ENCODE measurements at places on chromosomes 16 and 17. TPM values are rescaled to one million over a fixed set of nuclear protein-coding genes. Genes with fewer than 3 reads are reported as not detected.

The FAM222B gene
- 2.8 TPM for total RNA-seq

The GALR2 gene
- total RNA-seq = not detected

- peak; percentile 98 for DNase-seq
These were observed 65.5 kb upstream of the CREBBP start for GRCh38 chr16:3945751-3946603.

DNA sequence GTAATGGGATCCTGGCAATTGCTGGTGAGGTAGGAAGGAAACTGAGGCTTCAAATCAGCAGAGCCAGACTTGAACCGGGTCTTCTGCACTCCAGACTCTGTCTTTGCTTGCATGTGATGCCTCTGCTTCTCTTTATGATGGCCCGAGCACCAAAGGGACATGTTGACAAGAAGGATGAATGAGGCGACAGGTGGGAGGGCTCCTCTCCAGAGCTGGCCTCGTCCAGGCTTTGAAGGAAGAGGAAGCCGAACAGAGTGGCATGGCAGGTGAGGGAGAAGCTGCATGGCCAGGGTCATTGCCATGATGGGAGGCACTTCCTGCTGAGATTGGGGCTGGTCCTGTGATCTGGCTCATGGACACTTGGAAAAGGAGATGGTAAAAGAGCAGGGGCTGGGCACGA is 40.8 kb downstream of the AKAP1 start:
- DNase-seq = no peak

- DNase-seq = peak; percentile 88
These were observed 8.5 kb downstream of the TIMM22 start for GRCh38 chr17:1005361-1005946.

The AGRP gene
- total RNA-seq = not detected

The CDH3 gene
- total RNA-seq = not detected

- peak; percentile 45 for DNase-seq
These were observed 97.4 kb upstream of the CACNG5 start for GRCh38 chr17:66737524-66737923.

DNA sequence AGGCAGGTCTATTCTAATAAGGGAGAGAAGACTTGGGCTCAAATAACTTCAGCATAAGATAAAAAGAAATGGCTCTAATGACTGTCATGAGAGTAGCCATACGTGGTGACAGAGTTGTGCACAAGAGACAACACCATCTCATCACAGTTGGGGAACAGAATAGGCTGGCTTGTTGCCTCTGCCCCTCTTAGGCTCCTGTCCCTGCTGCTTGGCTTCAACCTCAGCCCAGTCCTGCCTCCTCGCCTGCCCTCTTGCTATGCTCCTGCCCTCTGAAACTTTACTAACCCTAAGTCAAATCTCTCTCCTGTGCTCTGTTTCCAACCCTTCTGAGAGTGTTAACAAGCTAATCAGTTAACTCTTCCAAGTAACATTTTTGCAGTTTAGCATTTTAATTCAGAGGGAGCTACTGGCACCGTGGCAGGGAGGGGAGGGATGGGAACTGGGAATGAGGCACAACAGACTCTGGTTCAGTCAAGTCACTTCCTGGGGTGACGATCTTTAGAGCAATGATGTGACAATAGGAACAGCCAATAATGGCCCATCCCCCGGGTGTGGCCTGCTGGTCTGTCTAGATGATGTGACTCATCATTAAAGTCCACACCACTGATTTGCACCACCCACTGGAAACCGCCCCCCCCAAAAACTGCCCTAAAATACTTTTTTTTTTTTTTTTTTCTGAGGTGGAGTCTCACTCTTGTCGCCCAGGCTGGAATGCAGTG is 35.5 kb downstream of the DNAH17 start:
- peak; percentile 15 for DNase-seq

The MT1M gene
- total RNA-seq = 58.8 TPM

DNA sequence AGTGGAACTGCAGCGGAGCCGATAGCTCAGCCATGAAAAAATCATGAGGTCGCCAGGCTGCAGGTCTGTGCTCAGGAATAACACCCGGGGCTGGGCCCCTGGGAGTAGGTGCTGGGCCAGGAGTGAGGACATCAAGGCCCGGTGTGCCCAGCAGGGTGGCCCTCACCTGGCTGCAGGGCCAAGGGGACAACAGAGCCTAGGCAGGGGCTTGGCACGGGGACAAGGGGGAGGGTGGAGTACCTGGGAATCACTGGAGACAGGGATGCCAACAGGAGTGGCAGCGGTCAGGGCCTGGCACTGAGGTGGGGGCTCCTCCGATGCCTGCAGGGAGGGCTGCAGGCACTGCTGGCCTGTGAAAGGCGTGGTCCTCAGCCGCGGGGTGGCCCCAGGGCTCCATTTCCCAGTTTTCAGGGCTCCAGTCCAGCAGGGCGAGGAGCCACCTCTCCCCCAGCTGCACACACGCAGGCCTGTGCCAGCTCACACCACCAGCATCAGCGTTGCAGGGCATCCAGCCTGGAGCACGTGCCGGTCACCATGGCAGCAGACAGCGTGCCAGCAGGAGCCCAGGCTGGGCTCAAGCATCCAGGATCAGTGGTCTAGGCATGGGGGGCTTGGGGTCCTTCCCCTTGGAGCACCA is 4.7 kb upstream of the FSCN2 start:
- DNase-seq = no peak

The JMJD8 gene
- 19.8 TPM for total RNA-seq

DNA sequence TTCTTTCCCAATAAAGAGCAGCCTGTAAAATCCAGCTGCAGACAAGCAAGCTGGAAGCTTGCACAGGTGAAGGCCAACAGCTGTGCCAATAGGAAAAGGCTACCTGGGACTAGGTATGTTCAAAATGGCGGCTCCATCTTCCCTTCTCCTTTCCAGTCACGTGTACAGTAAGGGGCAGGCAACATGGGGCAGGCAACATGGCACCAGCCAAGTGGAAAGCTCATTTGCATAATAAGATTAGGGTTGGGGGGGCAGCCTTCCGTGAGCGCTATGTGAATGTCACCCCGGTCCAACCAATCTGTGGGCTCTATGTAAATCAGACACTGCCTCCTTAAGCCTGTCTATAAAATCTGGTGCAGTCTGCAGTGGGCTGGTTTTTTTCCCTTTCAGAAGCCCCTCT is 31.3 kb downstream of the TVP23A start:
- no peak for DNase-seq

The RRAD gene
- total RNA-seq = 83.7 TPM

GRCh38 chr16:30185683-30186421 is 2.5 kb downstream of the CORO1A start:
- no peak for DNase-seq

GRCh38 chr16:81195885-81196534 is 42.5 kb upstream of the BCO1 start:
- no peak for DNase-seq

- peak; percentile 16 for DNase-seq
These were observed 13.0 kb upstream of the ZFP3 start for GRCh38 chr17:5065227-5065744.

- peak; percentile 12 for DNase-seq
These were observed 19.3 kb downstream of the CDH1 start for GRCh38 chr16:68756239-68756915.

DNA sequence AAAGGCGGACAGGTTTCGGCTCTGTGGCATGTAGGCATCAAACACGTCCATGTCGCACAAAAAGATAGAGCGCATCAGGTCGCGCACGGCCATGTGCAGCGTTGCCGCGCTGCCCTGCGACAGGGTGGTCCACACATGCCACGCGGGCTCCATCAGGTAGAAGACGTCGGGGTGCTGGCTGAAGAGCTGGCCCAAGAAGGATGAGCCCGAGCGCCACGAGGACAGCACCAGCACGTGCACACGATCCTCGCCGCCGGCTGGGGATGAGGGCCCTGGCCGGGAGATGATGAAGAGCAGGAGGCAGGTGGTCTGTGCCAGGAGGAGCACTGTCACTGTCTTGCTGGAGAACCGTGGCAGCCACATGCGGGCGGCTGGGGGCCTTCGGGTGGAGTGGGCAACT is 5.9 kb downstream of the CHST5 start:
- no peak for DNase-seq

- DNase-seq = no peak
These were observed 10.0 kb upstream of the NOS2 start for GRCh38 chr17:27810211-27810901.

DNA sequence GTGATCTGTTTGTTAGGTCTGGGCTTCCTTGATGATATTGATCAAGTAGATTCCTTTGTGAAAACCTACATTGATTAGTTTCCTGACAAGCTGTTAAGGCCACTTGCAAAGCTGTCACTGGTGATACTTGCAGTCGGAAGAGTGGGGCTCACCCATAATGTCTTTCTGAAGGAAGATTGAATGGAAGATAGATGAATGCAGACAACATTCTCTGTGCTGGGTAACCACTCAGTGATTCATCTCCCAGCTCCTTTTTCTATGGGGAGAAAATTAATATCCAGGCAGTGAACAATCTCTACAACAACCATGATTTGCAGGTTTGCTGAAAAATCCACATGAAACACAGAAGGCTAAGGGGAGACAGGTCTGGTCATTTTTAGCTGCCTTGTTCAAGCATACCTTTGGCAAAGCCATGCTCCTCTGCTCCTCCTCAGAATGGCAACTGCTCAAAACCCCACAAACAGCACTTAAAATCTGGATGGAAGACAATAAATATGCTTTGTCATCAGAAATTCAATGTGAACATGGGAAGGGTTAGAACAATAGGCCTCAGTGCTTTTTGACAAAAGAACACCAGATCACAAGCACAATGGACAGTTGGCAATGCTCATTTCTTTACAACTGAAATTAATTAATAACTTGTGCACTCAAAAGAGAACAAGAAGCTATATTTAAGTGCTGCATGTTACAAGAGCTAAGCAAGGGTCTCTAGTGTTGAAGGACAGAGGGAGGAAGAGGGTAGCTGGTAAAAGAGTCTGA is 495.4 kb downstream of the TOX3 start:
- no peak for DNase-seq

- DNase-seq = no peak
These were observed 35.1 kb downstream of the CDH1 start for GRCh38 chr16:68772030-68772681.

Measured in fibroblast of lung (primary cell).